ENCODE measurements at places on chromosomes 6 and 20.

- no peak for DNase-seq
Measured at GRCh38 chr6:113127786-113128419, 729.2 kb upstream of the MARCKS start.

DNA sequence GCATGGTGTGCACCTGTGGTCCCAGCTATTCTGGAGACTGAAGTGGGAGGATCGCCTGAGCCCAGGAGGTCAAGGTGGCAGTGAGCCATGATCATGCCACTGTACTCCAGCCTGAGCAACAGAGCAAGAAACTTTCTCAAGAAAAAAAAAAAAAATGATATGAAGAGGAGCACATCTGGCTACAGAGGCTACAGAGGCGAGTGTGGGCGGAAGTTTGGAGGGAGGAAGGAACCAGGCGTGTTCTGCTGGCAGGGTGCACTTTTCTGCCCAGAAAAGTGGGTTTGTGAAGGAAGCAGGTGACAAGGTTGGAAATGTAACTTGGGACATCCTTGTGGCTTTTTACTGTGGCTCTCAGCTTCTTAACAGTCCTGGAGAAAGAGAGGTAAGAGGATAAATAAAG, 96.7 kb downstream of the SNX5 start:
- no peak for DNase-seq

- DNase-seq: no peak
Measured at GRCh38 chr6:446418-447366, 55.1 kb downstream of the IRF4 start.

- DNase-seq: no peak
Measured at GRCh38 chr20:50410343-50410742, 99.8 kb upstream of the PTPN1 start.

DNA sequence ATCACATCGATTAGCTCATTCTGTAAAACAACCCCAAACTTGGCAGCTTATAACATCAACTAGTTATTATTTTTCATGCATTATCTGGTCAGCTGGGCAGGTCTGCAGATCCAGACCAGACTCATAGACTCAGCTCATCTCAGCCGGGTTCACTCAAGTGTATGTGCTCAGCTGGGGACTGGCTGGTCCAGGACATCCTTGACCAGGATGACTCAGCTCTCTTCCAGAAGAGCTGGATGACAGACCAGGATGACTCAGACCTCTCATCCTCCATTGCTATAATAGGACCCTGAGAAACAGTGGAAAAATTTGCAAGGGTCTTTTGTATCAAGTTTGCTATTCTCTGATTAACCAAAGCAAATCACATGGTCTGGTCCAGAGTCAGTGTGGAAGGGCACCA, 312.5 kb upstream of the PLCB4 start:
- no peak for DNase-seq

DNA sequence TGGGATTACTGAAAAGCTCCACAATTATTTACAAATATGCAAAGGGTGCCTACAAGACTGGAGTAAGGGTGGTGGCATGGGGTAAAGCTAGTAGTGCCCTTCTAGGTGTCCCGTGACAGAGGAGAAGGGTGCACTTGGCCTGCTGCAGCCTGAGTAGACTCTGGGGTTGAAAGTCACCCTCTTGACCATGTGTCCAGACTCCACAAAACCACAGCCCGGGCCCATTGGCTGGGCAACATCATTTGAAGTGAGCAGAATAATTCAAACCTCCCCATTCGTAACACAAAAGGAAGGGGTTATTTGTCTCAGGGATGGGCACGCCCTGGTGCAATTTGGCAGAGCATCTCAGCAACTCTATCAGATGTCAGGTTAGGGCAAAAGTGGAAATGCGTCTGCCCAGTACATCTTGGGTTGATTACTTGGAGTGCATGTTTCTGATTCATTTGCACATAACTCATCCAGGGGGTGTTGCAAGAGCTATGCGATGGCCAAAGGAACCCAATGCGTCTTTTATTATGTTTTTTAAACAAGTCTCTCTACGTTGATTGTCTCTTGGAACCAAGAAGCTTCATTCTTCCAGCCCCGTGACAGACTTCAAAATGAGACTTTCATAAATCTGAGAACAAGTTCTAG, 56.7 kb downstream of the ISM1 start:
- no peak for DNase-seq

DNA sequence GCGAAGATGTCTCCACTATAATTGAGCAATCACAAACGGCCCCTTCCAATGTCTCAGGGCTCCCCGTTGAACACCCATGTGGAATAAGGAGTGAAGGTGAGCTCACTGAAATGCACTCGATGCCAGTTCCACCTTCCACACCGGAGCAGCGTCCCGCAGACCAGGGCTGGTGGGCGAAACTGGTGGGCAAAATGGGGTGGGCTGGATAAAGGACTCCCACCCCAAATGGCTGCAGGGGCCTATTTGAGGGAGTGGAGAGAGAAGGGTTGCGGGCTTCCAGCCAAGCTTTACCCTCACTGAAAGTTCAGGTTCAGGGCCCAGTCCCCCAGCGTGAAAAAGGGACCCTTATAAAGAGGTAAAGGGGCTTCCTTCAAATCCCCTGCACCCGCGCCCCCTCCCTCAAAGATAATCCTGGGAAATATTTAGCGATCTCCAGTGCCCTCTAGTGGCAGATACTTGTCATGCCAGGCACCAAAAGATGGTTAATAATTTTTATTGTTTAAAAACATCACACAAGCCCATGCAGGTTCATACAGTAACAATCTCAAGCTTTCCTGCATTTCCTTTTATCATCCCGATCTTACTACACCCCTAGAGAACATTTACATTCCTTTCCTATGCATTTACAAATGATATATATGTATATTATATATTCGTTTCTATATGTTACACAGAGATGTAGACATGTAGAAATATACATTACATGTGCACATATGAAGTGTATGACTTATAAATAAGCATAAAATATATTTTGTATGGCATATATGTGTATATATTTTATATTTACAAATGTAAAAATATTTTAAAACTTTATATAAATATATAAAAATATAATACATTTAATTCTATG, 58.2 kb upstream of the NKX2-2 start:
- DNase-seq: no peak
